ENCODE measurements at places on chromosomes 11 and 22.

DNA sequence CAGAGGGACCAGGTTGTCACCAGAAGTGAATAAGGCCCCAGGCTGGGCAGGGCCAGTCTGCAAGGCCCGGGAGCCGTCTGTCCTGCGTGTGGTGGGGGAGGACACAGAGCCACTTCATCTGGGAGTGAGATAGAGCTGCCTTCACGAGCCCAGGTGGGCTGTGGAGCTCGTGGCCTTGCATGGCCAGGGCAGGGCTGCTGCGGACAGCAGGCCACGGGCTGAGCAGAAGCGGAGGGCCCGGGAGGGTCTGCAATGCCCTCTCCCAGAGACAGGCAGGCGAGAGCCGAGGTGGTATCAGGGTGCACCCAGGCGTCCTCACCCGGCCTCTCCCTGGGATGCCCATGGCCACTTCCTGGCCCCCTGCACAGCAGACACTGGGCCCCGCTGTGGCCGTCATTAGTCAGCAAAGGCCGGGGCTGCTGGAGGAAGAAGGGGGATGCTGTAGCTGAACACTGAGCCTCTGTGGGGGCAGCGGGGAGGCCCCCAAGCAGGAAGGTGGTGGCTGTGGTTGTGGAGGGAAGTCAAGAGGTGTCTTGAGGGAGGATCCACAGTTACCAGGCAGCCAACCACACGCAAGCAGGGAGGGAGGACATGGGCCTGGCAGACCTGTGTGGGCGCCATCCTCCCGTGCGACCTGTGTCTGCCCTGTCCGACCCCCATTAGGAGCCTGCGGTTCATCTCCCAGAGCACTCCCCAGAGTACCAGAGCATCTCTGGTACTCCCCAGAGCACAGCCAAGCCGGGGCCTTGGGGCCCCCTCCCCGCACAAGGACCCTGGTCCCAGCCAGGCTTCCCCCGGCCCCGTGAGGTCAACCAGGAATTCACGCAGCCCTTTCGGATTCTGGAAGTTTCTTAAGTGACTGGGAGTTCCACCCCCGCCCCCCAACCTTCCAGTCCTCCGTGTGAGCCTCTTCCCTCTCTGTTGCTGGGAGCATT is 1109.5 kb downstream of the BRD1 start:
- DNase-seq: no peak

DNA sequence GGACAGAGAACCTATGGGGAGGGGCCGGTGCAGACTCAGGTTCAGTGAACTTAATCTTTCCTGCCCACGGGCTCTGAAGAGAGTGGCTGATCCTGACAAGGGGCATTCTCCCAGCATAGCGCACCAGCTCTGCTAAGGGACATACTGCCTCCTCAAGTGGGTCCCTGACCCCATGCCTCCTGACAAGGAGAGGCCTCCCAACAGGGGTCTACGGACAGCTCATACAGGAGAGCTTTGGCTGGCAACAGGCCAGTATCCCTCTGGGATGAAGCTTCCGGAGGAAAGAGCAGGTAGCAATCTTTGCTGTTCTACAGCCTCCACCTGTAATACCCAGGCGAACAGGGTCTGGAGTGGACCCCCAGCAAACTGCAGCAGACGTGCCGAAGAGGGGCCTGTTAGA is 394.0 kb downstream of the LRRC4C start:
- no peak for DNase-seq

DNA sequence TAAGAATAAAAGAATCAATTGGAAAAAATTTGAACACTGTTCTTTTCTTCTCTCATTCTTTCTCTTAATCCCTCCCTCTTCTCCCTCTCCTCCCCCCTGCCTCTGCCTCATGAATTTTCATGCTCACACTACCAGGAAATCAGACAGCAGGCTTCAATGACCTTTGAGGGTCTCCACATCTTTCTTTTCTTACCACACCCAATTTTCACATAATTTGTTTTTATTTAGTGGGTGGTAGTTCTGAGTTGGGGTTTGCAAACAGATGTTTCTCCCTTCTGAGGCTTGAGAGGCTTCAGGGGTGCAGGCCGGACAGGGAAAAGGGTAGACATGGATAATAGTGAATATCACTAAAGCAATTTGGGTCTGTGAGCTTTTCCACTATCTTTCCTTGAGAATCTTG is 95.5 kb downstream of the SPATA19 start:
- no peak for DNase-seq

- no peak for DNase-seq
Measured at GRCh38 chr11:120330045-120330444, 4.9 kb downstream of the TLCD5 start.

GRCh38 chr22:17910561-17911311 is 113.6 kb downstream of the MICAL3 start:
- no peak for DNase-seq

Measured in activated T-cell treated with anti-CD3 and anti-CD28 coated beads for 1 hour (primary cell).